ENCODE measurements at places on chromosomes 16 and 17. TPM values are rescaled to one million over a fixed set of nuclear protein-coding genes. Genes with fewer than 3 reads are reported as not detected.

USP43 gene
- 5.1 TPM for total RNA-seq

AHSP gene
- total RNA-seq: not detected

CD300H gene
- total RNA-seq: not detected

RAMP2 gene
- 0.69 TPM for total RNA-seq

KRTAP3-2 gene
- total RNA-seq: 0.35 TPM

Measured in A549 treated with DMSO at 1 μM for 4 hours (cell line).